ENCODE measurements at places on chromosomes 7 and 10. TPM values are rescaled to one million over a fixed set of nuclear protein-coding genes. Genes with fewer than 3 reads are reported as not detected.

NRAP gene
- not detected for total RNA-seq

FAM25G gene
- not detected for total RNA-seq

PRLHR gene
- total RNA-seq = not detected

PRKAR2B gene
- 15.1 TPM for total RNA-seq

ANXA8L1 gene
- not detected for total RNA-seq

C7orf57 gene
- 0.15 TPM for total RNA-seq

FAM241B gene
- total RNA-seq = 18.0 TPM

NXPH1 gene
- 0.17 TPM for total RNA-seq

AEBP1 gene
- total RNA-seq = 0.49 TPM

TMEM270 gene
- 1.1 TPM for total RNA-seq

OPN1SW gene
- not detected for total RNA-seq

LEP gene
- not detected for total RNA-seq

CPA5 gene
- total RNA-seq = not detected

HOXA13 gene
- 3.6 TPM for total RNA-seq

CALML3 gene
- total RNA-seq = not detected

CPEB3 gene
- 3.0 TPM for total RNA-seq

NRG3 gene
- total RNA-seq = not detected

All from HCT116 (cell line).